Fibroblast of skin of left biceps (primary cell): ENCODE measurements at places on chromosomes 5 and 9.

DNA sequence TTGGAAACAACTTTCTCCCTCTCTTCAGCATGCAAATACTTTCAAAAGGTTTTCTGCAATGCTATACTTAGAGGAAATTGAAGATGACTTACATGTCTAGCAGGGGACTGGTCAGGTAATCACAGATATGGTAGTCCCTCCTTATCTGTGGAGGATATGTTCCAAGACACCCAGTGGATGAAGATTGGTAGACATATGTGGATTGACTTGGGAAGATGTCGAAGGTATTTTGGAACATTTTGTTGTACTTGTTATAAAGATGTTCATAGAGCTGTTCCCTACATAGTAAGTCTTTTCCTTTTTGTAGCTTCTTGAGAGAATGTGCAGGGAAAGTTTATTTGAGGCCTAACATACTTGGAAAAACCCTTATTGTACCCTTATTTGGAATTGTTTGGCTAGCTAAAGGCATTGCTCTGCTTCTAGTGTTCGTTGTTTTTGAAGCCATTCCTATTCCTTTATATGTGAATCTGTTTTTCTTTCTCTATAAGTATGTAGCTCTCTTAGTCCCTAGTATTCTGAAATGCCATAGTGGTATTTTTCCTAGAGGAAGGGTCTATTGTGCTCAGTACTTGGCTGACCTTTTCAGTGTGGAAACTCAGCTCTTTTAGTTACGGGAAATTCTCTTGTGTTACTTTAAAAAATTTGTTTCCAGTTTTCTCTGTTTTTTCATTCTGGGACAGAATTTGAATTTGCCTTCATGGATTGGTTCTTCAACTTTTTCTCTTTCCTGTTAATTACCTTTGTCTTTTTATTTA, 25.7 kb downstream of the GPR151 start:
- no peak for DNase-seq

DNA sequence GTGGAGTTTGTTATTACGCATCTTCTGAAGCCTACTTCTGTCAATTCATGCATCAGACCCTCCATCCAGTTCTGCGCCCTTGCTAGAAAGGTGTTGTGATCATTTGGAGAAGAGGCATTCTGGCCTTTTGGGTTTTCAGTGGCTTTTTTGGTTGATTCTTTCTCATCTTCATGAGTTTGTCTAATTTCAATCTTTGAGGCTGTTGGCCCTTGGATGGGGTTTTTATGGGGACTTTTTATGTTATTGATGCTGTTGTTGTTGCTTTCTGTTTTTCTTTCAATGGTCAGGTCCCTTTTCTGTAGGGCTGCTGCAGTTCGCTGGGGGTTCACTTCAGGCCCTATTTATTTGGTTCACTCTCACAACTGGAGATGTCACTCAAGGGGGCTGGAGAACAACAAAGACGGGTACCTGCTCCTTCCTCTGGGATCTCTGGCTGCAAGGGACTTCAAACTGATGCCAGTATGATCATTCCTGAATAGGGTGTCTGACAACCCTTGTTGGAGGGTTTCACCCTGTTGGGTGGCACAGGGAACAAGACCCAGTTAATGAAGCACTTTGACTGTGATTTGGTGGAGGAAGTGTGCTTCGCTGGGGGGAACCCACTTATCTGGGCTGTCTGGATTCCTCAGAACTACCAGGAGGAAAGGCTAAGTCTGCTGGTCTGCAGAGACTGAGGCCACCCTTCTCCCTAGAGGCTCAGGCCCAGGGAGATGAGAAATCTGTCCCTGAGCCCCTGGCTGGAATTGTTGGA, 226.7 kb upstream of the PTGER4 start:
- no peak for DNase-seq

GRCh38 chr9:30732060-30732459, 1652.4 kb upstream of the ACO1 start:
- DNase-seq: no peak

GRCh38 chr5:128736553-128736952, 198.5 kb upstream of the FBN2 start:
- no peak for DNase-seq
